ENCODE measurements at places on chromosomes 11 and 22. TPM values are rescaled to one million over a fixed set of nuclear protein-coding genes. Genes with fewer than 3 reads are reported as not detected.

DNA sequence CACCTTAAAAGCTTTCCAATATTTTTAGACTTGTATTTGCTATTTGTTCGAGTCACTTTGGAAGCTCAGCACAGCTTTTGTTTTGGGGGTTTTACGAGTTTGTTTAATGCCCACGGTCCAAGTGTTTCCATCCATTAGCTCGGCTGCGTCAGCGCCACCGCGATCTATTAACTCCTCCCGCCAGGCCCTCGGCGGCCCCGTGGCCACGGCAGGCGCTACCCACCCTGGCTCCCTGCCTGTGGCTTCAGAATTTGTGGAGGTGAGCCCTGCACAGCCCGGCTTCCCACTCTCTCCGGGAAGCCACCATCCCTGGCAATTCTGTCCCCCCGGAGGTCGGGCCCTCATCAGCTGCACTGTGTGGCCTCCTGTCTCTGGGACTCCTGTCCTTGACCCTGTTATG lies 648.5 kb downstream of the BRD1 start:
- no peak overlapping the region for H3K27ac ChIP-seq
- no peaks in the 10 kb centered on the region for H3K4me1 ChIP-seq
- DNase-seq, result no peak
- H3K4me3 ChIP-seq, result no peak overlapping the region

GRCh38 chr11:64368673-64369074 lies 9.7 kb downstream of the RPS6KA4 start:
- H3K4me1 ChIP-seq, result no peaks in the 10 kb centered on the region
- no peak for DNase-seq
- H3K4me3 ChIP-seq, result no peak overlapping the region
- H3K27ac ChIP-seq, result no peak overlapping the region
- H3K27me3 ChIP-seq, result no peaks in the 10 kb centered on the region

GRCh38 chr11:41419901-41420300 lies 39.6 kb downstream of the LRRC4C start:
- DNase-seq, result no peak
- no peak overlapping the region for H3K27ac ChIP-seq
- no peaks in the 10 kb centered on the region for H3K36me3 ChIP-seq
- no peak overlapping the region for H3K4me3 ChIP-seq

Gene KRTAP5-1
- total RNA-seq, result not detected

Gene OOSP3
- not detected for total RNA-seq

DNA sequence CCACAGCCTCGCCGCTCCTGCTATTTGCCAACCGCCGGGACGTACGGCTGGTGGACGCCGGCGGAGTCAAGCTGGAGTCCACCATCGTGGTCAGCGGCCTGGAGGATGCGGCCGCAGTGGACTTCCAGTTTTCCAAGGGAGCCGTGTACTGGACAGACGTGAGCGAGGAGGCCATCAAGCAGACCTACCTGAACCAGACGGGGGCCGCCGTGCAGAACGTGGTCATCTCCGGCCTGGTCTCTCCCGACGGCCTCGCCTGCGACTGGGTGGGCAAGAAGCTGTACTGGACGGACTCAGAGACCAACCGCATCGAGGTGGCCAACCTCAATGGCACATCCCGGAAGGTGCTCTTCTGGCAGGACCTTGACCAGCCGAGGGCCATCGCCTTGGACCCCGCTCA lies 35.5 kb downstream of the LRP5 start:
- no peaks in the 10 kb centered on the region for H3K36me3 ChIP-seq
- no peak overlapping the region for H3K4me3 ChIP-seq
- peaks cover 32% of the 10 kb centered on the region for H3K4me1 ChIP-seq
- no peak for DNase-seq

- no peak for DNase-seq
- H3K4me1 ChIP-seq, result peaks cover 18% of the 10 kb centered on the region
- no peaks in the 10 kb centered on the region for H3K27me3 ChIP-seq
- no peak overlapping the region for H3K4me3 ChIP-seq
Measured at GRCh38 chr22:46829941-46830715, 67.7 kb downstream of the TBC1D22A start.

- DNase-seq, result no peak
- no peaks in the 10 kb centered on the region for H3K27me3 ChIP-seq
- peaks cover 33% of the 10 kb centered on the region for H3K4me1 ChIP-seq
- no peaks in the 10 kb centered on the region for H3K36me3 ChIP-seq
- H3K4me3 ChIP-seq, result no peak overlapping the region
Measured at GRCh38 chr11:128860571-128861361, 6.3 kb downstream of the KCNJ1 start.

DNA sequence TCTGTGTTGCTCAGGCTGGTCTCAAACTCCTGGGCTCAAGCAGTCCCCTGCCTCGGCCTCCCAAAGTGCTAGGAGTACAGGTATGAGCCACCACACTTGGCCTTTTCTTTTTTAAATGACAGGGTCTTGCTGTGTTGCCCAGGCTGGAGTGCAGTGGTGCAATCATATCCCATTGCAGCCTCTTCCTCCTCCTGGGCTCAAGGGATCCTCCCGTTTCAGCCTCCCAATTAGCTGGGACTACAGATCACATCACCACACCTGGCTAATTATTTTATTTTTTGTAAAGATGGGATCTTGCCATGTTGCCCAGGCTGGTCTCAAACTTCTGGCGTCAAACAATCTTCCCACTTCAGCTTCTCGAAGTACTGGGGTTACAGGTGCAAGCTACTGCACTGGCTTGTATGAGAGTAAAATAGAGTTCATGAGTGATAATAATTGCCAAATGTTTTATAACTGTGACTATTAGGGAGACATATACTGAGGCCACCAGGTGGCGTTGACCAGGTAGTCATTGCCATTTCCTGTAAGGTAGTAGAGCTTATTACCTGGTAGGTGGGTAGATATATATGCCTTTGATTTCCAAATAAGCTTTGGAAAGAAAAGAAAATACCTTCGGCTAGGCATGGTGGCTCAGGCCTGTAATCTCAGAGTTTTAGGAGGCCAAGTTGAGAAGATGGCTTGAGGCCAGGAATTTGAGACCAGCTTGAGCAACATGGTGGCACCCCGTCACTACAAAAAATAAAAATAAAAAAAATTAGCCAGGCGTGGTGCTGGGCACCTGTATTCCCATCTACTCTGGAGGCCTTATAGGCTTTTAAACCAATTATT lies 5.4 kb downstream of the FDX1 start:
- no peaks in the 10 kb centered on the region for H3K27me3 ChIP-seq
- peak; percentile 58 for DNase-seq
- H3K36me3 ChIP-seq, result peaks cover 5% of the 10 kb centered on the region
- H3K4me3 ChIP-seq, result no peak overlapping the region
- peaks cover 50% of the 10 kb centered on the region for H3K4me1 ChIP-seq

DNA sequence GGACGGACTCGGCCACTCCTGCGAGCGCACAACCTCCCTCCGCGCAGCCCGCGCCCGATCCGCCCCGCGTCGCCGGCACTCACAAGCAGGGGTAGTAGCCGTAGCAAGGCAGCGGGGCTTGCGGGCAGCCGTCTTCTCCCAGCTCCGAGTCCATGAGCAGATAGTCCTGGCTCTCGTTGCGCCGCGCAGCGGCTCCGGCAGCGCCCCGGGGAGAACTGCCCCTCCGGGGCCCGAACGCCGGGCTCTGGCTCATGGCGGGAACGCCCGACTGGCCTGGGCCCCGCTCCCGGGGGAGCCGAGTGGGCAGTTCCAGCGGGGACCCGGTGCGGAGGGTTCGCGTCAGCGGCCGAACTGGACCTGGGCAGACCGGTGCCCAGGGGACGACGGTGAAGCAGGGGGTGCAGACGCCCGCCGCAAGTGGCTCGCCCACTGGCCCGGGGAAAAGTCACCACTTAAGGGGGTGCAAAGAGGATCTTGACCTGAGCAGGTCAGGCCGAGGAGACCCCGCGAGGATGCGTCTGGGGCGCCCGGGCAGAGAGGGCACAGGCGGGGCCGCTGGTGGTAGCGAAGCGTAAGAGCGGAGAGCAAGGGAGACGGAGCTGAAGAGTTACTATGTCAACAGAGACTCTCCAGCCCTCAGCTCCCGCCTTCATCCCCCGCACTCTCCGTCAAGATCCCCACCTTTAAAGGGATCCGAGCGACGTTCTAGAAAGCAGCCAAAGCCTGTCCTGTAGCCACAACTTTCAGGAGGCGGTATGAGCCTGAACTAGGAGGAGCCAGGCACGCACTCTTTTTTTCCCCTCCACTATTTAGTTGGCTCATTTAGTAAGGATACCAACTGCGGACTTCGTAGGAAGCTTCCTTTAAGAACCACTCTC lies at the start of gene TRPC6:
Gene TRPC6 (minus strand): TSS at position 757 of the 878 bp plus-strand sequence. CDS start 504 bp downstream, at position 253.
- DNase-seq, result peak; percentile 9
- H3K27me3 ChIP-seq, result no peaks in the 10 kb centered on the region
- no peak within 1 kb of the TSS for H3K27ac ChIP-seq
- H3K4me3 ChIP-seq, result peak within 1 kb of the TSS; percentile 18
- H3K36me3 ChIP-seq, result no peaks in the 10 kb centered on the region

DNA sequence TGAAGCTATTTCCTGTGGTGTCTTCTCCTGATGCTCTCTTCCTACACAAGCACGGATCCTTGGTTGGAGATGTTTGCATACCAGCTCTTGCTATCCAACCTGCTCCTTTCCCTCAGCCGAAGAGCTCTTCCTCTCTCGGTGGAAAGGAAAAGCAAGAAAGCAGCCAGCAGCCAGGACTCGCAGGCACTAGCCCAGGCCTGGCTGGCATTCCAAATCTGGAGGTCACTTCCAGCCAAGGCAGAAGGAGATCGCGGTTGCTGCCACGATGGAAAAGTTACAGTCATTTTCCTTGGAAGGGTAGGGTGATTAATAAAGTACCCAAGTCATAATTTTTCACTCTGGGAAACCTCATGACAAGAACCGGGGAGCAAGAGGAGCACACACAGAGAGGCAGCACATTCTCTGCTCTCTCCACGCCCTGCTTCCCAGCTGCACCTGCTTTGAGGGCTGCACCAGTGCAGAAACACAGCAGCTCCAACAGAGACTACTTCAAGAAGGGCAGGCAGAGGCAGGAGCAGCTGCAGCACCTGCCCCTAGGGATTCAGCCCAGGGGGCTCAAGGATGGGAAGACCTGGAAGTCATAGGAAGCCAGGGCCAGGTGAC lies 399.3 kb downstream of the CADM1 start:
- H3K27me3 ChIP-seq, result no peaks in the 10 kb centered on the region
- DNase-seq, result no peak
- H3K4me3 ChIP-seq, result no peak overlapping the region

GRCh38 chr11:103157542-103157941 lies 48.3 kb downstream of the DYNC2H1 start:
- no peak for DNase-seq
- H3K36me3 ChIP-seq, result no peaks in the 10 kb centered on the region
- H3K4me3 ChIP-seq, result no peak overlapping the region
- no peak overlapping the region for H3K27ac ChIP-seq
- no peaks in the 10 kb centered on the region for H3K4me1 ChIP-seq

DNA sequence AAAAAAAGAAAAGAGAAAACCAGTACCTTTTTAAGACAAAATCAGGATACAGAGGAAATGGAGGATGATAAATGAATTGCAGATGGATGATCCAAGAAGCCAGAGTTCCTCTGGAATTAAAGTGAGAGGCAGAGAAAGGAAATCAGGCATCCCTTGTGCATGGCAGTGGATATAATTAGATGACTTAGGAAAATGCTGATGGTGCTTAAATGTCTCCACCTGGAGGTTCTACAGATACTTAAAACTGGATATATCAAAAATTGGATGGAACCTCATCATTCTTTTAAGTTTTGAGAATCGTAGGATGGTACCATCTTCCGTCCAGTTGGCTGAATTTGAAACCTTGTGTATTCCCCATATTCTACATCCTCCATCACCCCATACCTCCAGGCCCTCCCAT lies 1040.0 kb downstream of the NTM start:
- no peak for DNase-seq
- no peaks in the 10 kb centered on the region for H3K36me3 ChIP-seq
- H3K4me3 ChIP-seq, result no peak overlapping the region
- H3K4me1 ChIP-seq, result peaks cover 3% of the 10 kb centered on the region
- no peak overlapping the region for H3K27ac ChIP-seq

GRCh38 chr11:94450048-94450447 lies 43.6 kb downstream of the MRE11 start:
- H3K36me3 ChIP-seq, result no peaks in the 10 kb centered on the region
- no peak overlapping the region for H3K4me3 ChIP-seq
- no peak overlapping the region for H3K27ac ChIP-seq
- H3K4me1 ChIP-seq, result peaks cover 9% of the 10 kb centered on the region

Gene SYNGR1
- 15.2 TPM for total RNA-seq
